ENCODE measurements at places on chromosomes 5 and 9.
A peak's percentile ranks its signal among the peaks of the same experiment; 100 is the strongest.

DNA sequence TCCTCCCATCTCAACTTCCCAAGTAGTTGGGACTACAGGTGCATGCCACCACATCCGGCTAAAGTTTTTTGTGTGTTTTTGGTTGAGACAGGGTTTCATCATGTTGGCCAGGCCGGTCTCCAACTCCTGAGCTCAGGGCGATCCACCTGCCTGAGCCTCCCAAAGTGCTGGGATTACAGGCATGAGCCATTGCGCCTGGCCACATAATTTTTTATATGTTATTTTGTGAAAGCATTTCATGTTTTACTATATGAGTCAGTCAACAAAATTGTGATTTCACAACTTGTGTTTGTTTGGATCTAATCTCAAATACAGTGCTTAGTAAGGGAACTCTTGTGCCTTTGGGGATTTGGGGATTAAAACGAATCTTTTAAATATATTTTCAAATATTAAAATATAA, 20.0 kb upstream of the FAM120AOS start:
- no peak for DNase-seq

GRCh38 chr5:180173875-180174586, 35.0 kb downstream of the RASGEF1C start:
- DNase-seq = no peak

- no peak for DNase-seq
These were observed 62.8 kb upstream of the RARS1 start for GRCh38 chr5:168423478-168423877.

- DNase-seq = no peak
These were observed 31.6 kb upstream of the DTWD2 start for GRCh38 chr5:119019949-119020348.

GRCh38 chr9:100441911-100442361, 15.0 kb downstream of the MSANTD3 start:
- no peak for DNase-seq

DNA sequence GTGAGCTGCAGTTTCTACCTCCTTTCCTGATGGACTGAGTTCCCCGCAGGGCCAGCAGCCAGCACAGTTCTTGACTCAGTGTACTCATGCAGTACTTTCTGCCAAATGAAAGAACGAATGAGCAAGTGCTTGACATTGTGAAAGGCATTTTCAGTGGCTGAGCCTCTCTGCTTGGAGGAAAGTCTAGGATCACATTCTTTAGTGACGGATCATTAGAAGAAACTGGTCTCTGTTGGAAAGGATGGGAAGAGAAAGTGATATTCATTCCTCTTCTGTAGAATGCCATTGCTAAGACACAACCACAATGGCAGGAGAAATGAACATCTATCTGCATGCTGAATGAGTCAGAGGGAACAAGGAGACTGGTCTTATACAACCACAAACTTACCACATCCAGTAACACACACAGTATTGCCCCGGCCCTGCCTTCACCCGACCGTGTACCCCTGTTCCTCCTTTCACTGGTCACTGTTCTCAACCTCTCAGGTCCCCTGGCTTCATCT, 206.9 kb downstream of the CRB2 start:
- peak; percentile 20 for DNase-seq

GRCh38 chr9:2299156-2299842, 284.2 kb downstream of the SMARCA2 start:
- DNase-seq = no peak

- no peak for DNase-seq
These were observed 96.5 kb downstream of the DAPK1 start for GRCh38 chr9:87594194-87594593.

DNA sequence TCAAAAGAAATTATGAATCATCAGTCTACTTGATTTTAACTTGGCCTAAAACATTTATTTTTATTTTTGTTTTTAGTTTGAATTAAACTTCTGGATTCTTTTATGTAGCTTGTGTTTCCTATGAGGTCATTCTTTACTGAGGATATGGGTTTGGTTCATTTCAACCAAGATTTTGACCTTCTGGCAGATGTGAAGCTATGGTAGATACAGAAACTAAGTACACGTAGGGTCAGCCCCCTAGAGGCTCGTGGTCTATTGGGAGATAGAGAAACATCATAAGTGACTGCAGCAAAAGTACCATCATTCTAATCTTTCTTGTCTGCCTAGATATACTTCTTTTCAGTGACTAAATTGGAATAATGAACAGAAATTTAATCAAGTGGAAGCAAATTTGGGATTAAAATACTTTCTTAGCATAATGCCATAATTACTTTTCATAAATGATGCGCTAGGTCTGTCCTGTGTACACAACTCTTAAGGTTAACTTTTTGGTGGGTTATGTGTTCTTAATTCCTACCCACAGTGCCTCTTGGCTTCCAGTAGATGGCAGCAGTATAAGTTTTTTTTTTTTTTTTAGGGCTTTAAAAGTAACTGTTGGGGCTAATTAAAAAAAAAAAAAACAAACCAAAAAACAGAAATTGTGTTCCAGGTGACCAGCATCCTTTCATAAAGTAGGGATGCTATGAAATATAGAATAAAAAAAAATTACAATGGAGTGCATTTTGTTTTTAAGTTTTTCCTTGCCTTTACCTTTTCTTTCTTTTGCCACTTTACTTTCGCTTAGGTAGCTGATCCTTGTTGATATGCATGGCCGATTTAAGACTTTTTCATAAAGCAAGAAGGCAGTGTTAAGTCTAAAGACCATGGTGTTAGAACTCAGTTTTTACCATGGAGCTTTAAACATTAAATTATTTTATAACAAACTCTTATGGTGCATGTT, 49.9 kb downstream of the LRRTM2 start:
- DNase-seq = peak; percentile 19

DNA sequence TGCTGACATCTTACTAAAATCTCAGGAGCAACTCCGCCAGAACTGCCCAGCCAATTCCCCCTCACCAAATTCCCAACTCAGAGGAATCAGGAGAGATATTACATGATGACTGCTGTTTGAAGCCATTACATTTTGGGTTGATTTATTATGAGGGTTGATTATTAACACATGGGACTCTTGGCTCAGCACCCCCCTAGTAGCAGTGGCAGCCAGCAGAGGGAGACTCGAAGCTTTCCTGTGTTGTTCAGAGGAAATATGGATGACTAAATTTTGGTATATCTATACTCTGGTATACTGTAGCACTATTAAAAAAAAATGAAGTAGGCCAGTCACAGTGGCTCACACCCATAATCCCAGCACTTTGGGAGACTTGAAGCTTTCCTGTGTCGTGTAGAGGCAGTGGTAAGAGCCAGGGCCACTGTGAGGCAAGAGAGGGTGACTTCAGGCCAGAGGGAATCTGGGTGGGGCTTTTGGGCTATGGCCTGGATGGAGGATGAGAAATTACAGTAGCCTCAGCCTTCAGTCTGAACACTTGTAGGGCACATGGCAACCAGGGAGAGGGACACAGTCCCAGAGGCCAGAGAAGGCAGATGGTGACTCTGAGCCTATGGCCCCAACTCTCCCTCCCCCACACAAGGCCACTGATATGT, 111.4 kb downstream of the LHX2 start:
- peak; percentile 20 for DNase-seq

- no peak for DNase-seq
These were observed 68.7 kb upstream of the SLC1A3 start for GRCh38 chr5:36537724-36538123.

DNA sequence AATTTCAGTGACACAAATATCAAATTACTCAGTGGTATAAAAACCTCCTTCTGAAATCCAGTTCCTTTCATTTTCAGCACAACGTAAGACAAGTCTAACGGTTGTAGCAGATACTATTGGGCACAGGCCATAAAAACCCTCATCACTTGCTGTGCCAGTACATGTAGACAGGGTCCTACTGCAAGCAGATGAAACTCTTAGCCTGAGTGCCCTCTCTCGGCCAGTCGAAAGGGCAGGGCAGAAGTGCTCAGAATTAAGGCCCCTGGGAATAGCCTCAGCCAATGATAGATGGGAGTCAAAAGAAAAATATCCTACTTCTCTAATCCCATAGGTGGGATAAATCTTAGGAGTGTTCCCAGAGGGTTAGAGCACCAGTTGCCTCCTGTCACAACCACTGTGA, 168.5 kb upstream of the FER start:
- DNase-seq = no peak

DNA sequence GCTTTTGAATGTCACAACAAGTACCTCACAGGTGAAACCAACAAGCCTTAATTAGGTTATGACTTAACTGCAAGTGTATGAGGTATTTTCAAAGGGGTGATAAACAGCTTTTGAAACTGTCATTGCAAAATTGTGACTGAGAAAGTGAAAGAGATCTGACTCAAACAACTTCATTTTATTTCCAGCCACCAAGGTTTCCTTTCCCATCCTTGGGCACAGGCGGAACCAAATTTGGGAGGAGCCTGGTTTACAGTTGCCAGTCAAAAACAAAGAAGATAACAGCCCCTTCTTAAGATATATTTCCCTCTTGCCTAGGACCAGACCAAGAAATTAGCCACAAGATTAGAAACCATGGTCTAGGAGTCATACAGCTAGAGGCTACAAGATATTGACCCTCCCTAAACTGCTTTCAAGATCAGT, 417.1 kb downstream of the CSNK1G3 start:
- DNase-seq = no peak

GRCh38 chr9:96139592-96140295, 162.2 kb downstream of the HSD17B3 start:
- no peak for DNase-seq

- DNase-seq = no peak
These were observed 117.2 kb upstream of the CACNA1B start for GRCh38 chr9:137760426-137760825.

GRCh38 chr5:84370176-84370575, 14.5 kb downstream of the EDIL3 start:
- no peak for DNase-seq

DNA sequence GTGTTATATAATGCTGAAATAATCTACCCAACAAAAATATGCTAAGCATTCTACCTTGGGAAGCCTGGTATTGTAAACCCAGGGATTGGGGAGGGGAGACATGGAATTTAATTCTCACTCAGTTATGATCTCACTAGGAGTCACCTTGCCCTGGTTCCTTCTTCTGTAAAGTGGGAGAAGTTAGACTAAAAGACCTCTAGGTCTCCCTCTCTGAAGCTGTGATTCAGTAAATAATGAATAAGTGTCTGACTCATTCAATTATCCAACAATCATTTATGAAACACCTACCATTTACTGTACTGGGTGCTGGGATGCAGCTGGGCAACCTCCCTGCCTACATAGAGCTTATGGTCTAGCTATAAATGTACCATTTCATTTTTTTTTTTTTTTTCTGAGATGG, 20.2 kb upstream of the SPARC start:
- DNase-seq = no peak

GRCh38 chr5:134649163-134649835, 714 bp downstream of the SEC24A start:
- peak; percentile 6 for DNase-seq

GRCh38 chr9:13809401-13809800, 504.5 kb downstream of the NFIB start:
- DNase-seq = no peak

DNA sequence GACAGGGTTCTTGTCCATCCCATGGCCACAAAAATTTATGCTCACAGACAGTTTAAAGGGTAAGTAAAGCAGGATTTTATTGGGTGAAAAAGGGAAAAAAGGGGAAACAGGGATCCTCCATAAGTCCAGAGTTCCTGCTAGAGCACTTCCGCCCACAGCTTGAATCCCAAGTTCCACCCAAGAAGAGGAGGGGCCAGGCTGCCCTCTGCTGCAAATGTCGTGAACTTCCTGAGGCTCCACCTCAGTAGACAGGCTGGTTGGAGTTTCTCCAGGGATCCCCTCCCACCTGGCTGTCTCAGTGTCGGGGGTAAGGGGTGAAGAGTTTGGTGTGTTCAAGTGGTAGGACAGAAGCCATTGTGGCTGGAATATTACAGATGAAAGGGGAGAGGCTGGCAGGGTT, 275.0 kb upstream of the SGCD start:
- DNase-seq = no peak

- no peak for DNase-seq
These were observed 21.0 kb downstream of the GCNT4 start for GRCh38 chr5:75031366-75031765.

- DNase-seq = no peak
These were observed 967 bp downstream of the NEURL1B start for GRCh38 chr5:172642051-172642409.

- peak; percentile 15 for DNase-seq
These were observed 260.9 kb upstream of the TUT7 start for GRCh38 chr9:86614871-86615849.

DNA sequence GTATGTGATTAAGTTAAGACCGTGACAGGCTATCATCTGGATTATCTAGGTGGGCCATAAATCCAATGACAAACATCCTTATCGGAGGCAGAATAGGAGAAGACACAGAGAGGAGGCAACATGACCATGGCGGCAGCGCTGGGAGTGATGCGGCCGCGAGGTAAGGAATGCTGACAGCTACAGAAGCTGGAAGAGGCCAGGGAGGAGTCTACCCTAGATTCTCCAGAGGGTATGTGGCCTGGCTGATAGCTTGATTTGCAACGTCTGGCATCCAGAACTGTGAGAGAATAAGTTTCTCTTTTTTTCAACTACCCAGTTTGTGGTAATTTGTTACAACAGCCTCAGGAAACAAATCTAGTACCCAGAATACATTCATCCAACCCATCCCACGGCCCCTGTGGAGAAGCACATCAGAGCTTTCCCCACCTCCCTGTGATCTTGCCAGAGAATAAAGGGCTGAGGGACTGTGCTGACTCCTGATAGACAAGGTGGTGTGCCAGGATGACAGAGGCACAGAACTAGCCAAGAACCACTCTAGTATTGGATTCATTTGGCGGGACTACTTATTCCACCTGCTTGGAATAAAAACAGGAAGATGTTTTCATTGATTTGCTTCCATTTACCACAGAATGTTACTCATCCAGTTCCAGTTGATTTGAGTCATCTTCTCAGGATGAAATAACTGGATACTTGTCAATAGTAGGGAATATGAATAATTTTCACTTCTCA, 187.4 kb downstream of the MAN2A1 start:
- no peak for DNase-seq

DNA sequence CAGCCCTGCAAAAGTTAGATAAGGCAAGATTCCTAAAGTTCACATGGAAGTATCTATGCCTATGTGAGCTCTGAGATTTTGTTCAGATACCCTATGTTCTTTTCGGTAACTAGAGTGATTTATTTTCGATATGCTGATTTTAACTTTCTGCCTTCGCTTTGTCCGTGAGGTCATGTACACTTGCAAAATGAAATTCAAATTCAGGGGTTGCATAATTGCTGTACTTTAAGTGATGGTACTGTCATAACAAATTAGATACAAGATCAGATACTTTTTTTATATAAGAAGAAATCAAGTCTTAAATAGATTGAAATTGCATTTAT, 350 bp upstream of the ECPAS start:
- no peak for DNase-seq

Measured in activated CD4-positive, alpha-beta T cell treated with anti-CD3 and anti-CD28 coated beads for 48 hours (primary cell).